ENCODE measurements at places on chromosomes 4 and X.

DNA sequence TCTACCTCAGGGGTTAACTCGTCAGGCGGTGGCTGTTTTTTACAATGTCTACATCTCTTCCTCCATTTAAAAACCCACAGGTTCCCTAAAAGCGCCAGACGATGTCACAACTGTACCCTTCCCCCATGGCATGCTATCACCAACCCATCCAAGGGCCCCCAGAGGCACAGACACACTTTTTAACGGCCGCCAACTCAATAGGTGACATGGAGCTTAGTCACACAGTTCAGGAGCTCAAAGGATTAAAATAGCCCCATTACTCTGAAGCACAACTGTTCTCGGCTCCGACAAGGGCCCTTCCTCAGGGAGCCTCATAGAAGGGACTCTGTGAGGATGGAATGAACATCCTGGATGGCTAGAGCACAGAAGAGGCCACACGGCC is 12.4 kb downstream of the SH3KBP1 start:
- DNase-seq = no peak

GRCh38 chrX:140391313-140391712 is 113.6 kb downstream of the SOX3 start:
- no peak for DNase-seq

GRCh38 chr4:153383131-153383530 is 38.6 kb downstream of the MND1 start:
- DNase-seq = no peak

- DNase-seq = no peak
Measured at GRCh38 chrX:153671589-153672530, 1.8 kb downstream of the PNCK start.

DNA sequence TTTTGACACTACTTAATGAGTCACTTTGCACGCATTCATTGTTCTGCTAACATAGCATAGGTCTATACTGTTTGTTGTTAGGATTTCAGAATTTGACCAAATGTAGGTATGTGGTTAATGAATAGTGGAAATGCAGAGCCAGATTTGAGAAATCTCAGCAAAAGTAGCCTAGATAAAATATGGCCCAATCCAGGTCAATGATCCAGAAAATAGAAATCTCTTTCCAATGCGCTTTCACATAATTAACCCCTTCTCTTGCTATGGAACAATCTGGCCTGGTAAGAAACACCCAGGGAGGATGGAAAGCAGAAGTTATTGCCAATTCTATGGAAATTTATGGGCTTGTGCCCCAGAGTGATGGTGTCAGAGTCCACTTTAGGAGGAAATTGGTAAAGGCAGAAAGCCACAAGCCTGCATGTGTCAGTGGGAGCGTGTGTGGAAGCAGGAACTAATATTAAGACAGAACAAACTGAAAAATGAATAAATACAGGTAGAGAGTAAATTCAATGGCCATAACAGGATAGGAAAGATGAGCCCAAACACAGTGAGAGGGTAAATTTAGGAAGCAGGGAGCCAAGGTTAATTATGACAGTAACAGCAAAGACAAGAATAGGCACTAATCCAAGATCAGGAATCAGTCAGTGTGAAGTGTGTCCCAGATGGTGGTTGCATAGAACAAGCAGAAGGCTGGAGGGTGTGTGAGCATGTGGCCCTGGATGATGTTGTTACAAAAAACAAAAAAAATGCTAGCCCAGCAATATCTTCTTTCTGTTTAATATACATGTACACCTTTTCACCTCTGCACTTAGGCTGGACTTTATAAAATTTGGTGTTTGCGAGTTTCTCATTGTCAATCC is 102.9 kb downstream of the SYTL5 start:
- DNase-seq = no peak

GRCh38 chrX:46624090-46624786 is 50.7 kb downstream of the CHST7 start:
- DNase-seq = no peak

GRCh38 chrX:9312922-9313867 is 151.7 kb upstream of the TBL1X start:
- no peak for DNase-seq

DNA sequence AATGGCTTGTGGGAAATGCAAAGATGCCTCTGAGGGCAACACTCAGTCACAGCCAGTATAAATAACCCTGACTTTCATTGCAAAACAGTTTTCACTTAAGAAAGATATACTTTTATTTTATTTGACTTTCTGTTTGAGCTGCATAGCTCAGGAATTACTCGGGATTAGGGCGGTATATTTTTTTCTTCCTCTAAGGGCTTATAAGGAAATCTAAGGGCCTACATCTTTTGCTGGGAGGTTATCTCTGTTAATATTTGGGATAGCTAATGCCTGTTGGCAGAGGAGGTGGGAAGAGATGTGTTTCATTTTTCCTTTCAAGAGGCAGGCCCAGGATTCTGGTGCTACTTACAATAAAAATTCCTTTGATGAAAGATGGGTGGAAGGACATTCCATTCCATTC is 28.8 kb upstream of the EGFL6 start:
- DNase-seq = no peak

- no peak for DNase-seq
Measured at GRCh38 chrX:39169976-39170375, 368.7 kb downstream of the MID1IP1 start.

DNA sequence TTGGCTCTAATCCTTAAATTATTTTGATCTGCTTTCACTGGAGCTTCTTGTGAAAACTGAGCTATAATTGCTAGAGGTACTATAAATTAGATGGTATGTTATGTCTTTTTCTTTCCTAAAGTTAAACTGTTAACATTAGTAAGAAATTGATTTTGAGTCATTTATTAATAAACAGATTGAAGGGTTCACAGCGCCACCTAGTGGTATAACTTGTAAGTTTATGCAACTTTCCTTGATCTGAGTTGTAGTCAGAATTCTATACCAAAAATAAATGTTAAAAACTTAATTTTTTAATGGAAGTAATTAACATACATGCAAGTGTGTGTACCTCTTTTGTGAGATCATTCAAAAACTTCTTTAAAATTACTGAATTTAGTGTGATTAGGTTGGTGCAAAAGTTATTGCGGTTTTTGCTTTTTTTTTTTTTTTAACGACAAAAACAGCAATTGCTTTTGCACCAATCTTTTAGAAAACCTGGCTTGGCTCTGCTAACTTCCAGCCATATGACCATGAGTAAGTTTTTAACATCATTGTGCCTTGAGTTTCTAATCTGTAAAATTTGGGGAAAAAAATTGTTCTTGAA is 151.5 kb downstream of the CENPC start:
- DNase-seq = peak; percentile 19

GRCh38 chr4:38383646-38384121 is 280.3 kb upstream of the KLF3 start:
- DNase-seq = no peak

- peak; percentile 28 for DNase-seq
Measured at GRCh38 chr4:130359542-130359941, 1263.6 kb downstream of the C4orf33 start.

DNA sequence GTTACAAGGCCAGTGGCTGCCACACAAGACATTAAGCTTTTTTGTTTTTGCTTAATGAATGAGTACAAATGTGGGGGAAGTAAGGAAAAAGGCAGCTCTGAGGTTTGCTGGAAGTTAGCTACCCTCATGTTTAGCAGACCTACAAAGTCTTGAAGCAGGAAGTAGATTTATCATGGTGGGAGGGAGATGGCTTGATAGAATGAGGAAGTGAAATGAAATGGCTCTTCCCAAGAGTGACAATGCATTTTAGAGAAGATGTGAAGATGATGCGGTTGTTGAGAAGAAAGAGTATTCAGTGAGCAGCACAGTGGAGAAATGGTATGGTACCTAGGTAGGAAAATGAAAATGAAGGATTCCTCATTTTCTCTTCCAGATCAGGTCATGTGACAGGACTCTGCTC is 108.0 kb downstream of the SLIT2 start:
- DNase-seq = no peak

- no peak for DNase-seq
Measured at GRCh38 chrX:34058005-34058404, 74.1 kb downstream of the FAM47A start.

DNA sequence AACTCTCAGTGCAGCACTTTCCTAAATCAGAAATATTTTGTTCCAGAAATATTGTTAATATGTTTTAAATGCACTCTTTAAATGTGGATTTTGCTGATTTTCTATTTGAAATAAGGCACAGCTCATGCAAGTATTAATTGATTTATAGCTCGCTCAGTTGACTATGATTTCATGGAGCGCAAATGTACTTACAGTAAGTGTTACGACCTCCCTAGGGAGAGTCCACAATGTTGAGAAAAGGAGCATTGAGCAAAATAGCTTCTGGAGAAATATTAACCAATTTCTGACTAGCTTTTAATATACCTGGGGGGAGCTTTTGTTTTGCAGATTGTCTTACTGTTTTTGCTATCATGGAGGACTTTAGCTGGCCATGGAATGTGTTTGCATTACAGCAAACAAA is 1687.5 kb downstream of the STIM2 start:
- DNase-seq = no peak

GRCh38 chrX:110442635-110443034 is 84.0 kb downstream of the RTL9 start:
- DNase-seq = no peak

- DNase-seq = no peak
Measured at GRCh38 chrX:107711521-107712181, 63.9 kb downstream of the TSC22D3 start.

DNA sequence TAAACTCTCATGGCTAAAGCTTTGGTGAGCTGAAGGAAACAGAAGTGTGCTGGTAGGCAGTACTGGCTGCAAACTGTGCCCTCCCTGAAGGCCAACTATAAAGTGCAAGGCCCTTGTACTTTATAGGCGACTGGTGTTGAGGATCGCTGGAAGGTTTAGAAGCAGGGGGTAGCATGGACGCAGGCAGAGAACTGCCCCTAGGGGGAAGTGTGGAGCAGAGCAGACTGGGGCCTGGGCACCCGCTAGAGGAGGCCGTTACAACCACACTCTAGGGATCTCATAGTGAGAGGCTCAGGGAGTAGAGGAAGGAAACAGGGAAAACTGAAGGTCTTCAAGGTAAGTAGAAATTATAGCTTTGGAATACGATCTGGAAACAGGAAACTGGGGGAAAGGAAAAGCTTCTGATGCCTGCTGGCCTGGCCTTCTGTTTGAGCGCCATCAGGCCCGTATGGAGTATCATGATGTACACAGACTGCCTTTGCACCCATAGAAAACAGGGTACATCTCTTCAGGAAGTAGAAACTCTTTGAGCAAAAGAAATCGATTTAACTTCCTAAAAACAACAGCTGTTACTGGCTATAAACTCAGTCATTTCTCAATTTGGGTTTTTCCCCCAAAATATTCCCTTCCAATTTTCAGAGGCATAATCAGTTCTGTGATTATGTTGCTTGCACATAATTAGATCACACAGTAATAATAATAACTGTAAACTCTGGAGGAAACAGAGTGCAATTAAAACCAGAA is 23.9 kb upstream of the TMSB4X start:
- no peak for DNase-seq

- DNase-seq = no peak
Measured at GRCh38 chrX:106802063-106802387, 448 bp upstream of the TBC1D8B start.
